Activated T-cell treated with anti-CD3 and anti-CD28 coated beads, Interleukin-2, amount 50 U/mL, for 72 hours (primary cell): ENCODE measurements at places on chromosomes 2 and 18. TPM values are rescaled to one million over a fixed set of nuclear protein-coding genes. Genes with fewer than 3 reads are reported as not detected.
A peak's percentile ranks its signal among the peaks of the same experiment; 100 is the strongest.

Gene TSPYL6
- total RNA-seq, result not detected

Gene SPIRE1
- total RNA-seq, result 7.4 TPM

DNA sequence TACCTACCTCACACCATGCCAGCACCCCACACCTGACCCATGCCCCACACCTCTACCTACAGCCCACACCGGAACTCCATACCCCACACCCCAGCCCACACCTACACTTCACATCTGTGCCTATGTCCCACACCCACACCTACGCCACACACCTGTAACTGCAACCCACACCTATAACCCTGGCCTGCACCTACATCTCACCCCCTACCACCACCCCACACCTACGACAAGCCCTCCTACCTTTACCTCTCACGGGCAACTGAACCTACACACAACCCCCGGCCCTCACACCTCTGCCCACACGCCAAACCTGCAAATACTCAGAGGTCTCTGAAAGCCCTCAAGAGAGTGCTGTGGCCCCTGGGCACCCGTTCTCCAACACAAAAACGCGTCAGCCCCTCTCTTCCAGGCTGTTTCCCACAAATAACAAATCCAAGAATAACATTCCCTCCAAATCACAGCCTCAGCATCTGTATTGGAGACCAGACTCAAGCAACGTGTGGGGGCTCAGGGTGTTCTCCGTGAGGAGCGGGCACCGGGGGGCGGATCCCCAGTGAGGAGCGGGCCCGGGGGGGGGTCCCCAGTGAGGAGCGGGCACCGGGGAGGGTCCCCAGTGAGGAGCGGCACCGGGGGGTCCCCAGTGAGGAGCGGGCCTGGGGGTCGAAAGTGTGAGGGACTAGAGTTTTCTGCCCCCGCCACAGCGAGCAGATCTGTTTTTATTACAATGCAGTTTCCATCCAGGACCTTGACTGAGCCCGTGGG lies 33.4 kb downstream of the SLC66A2 start:
- no peak for DNase-seq

DNA sequence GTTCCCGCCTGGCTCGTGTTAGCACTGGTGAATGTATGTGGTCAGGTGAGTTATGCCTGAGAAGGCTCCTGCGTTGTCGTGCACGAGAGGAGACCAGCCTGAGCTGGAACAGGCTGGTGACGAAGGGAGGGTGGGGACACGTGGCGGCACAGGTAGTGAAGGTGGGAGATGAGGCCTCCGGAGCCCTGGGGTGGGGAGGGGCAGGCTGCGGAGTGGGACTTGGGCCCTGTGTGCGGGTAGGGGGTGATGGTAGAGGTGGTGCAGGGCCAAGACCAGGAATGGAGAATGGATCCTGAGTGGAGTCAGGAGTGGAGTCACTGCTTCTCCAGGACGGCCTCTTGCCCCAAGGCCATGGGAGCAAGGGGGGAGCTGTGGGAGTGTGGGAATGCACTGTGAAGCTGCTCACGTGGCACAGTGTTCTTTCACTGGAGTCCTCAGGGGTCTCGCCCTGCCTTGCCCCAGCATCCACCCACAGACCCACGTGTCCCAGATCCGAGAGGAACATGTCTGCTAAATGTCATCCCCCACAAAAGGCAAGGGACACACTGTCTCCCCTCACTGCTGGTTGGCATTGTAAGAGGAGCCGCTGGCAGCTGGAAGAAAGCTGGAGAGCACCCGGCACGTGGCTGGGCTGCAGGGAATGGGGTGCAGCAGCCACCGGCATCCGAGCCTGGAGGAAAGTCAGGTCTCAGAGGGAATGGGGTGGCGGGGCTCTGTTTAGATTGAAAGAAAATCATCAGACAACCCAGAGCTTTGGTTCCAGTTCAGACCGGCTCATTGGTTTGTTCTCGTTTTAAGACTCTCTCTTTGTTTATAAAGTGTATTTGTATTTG lies 63.7 kb downstream of the CYP26B1 start:
- DNase-seq, result no peak

- peak; percentile 10 for DNase-seq
Observed at GRCh38 chr2:102703748-102704147, 58.1 kb upstream of the TMEM182 start.

Gene SFT2D3
- 4.7 TPM for total RNA-seq

- no peak for DNase-seq
Observed at GRCh38 chr18:70072678-70073077, 125.0 kb upstream of the CD226 start.

Gene FOXD4L1
- total RNA-seq, result not detected

Gene SDC1
- 0.38 TPM for total RNA-seq

Gene DYSF
- total RNA-seq, result 1.6 TPM

DNA sequence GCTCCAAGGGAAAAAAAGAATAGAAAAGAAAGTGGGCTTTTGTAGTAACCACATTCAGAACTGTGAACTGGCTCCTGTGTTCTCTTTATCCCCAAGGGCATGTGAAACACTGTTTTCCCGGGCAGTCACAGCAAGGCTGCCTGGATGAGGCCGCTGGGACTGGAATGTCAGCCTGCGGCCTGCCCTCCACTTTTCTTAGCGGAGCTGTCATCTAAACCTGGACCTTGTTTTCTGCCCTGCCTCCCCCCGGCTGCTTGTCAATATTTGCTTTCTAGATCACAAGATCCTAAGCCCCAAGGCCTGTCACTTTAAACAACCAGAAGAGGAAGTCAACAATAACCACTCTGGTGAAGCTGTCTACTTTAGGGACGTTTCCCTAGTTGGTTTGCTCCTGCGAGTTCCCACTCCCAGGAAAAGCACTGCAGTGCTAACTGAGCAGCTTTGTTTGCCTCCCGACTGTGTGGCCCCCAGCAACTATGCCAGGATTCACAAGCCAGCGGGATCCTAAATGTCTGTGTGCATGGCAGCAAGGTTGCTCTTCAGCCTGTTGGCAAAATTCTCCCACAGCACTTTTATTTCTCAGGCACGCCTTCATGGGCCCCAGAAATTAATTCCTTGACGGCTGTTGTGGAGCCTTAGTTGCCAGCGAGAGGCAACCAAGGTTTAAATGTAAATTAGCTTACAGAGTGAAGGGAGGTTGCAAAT lies 30.6 kb downstream of the SOWAHC start:
- no peak for DNase-seq

DNA sequence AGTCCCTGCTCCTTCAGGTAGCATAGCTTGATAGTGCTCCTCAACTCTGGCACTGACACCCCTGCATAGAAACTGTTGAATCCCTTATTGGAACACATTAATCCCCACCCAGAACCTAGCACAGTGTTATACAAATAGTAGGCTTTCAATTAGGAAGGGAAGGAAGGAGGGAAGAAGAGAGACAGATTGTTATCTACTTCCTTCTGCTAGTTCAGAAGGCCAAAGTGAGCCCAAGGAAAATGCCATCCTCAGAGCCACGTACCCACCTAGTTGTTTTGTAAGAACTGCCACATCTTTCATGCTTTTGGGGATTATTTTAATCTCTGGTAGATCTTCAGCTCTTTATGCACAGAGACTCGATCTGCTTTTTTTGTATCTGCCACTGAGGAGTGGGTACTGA lies 75.1 kb downstream of the CLHC1 start:
- DNase-seq, result no peak

- DNase-seq, result no peak
Observed at GRCh38 chr2:118854507-118855345, 7.3 kb upstream of the EN1 start.

GRCh38 chr2:120516679-120517314 lies 170.9 kb downstream of the INHBB start:
- DNase-seq, result no peak

Gene FBXO48
- total RNA-seq, result 3.7 TPM

Gene C2orf81
- total RNA-seq, result 4.9 TPM

GRCh38 chr2:63680455-63680854 lies 91.7 kb downstream of the MDH1 start:
- DNase-seq, result no peak

Gene GPAT2
- total RNA-seq, result 11.1 TPM
